ENCODE measurements at places on chromosomes 7 and 10. TPM values are rescaled to one million over a fixed set of nuclear protein-coding genes. Genes with fewer than 3 reads are reported as not detected.

TRIM24 gene
- 24.2 TPM for total RNA-seq

CALHM1 gene
- not detected for total RNA-seq

CYP3A7 gene
- not detected for total RNA-seq

- DNase-seq = no peak
Observed at GRCh38 chr10:6002809-6003510, 25.6 kb upstream of the IL15RA start.

GRCh38 chr10:119658274-119658673, 7.1 kb downstream of the BAG3 start:
- peak; percentile 95 for DNase-seq

LRRN3 gene
- 5.9 TPM for total RNA-seq

GRCh38 chr10:69851306-69851705, 49.6 kb downstream of the COL13A1 start:
- DNase-seq = no peak

DNA sequence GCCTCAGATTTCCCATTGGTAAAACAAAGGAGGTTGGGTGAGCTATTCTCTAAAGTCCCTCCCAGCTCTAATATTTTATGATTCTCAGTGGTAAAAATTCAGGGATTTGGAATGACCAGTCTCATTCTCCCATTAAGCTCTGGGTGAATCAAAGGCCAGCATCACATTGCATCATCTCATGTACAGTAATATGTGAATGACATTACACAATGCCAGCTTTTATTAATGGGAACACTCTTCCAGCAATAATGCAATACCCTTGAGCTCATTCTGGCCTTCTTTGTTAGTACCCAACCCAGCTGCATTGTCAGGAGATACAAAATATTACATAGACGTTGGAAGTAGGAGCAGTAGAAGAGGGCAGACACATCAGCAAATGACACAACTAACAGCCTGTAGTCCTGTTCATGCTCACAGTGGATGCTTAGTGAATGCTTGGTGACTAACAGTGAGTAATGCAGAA, 100.0 kb upstream of the EGR2 start:
- DNase-seq = no peak

GRCh38 chr7:44772867-44773266, 23.6 kb upstream of the PPIA start:
- DNase-seq = no peak

DNA sequence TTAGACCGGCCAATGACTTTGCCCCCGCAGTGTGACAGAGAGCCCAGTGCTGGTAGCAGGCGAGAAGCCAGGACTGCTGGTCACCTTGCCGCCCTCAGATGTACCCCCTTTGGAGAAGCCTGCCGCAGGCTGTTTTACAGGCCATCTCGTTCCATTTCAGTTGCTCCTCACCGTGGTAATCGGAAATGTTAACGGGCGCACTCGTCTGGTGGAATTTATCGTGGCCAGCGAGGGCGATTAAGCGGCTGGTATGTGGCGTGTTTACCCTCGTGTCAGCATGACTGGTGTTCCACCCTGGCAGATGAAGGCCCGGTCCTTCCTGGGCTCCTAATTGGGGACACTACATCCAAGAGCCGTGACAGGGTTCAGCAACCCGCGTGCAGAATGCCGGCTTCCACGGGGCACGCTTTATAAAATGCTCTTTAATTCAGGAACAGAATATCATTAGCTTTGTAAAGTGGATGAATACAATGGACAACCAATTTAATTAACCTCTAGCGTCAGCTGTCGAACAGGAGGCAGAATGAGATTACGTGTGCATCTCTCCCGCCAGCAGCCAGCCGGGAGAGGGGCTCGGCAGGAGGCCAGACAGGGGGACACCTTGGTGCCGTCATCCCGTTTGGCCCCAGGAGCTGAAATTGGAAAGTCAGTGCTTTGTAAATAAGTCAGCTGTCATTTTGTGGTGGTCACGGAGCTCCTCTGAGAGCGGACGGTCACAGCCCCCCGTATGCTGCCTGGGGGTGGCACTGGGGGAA, 108.3 kb downstream of the NKX6-2 start:
- no peak for DNase-seq

GRCh38 chr10:3837647-3838459, 52.8 kb upstream of the KLF6 start:
- no peak for DNase-seq

NME8 gene
- not detected for total RNA-seq

ADIRF gene
- total RNA-seq = 208 TPM

DNA sequence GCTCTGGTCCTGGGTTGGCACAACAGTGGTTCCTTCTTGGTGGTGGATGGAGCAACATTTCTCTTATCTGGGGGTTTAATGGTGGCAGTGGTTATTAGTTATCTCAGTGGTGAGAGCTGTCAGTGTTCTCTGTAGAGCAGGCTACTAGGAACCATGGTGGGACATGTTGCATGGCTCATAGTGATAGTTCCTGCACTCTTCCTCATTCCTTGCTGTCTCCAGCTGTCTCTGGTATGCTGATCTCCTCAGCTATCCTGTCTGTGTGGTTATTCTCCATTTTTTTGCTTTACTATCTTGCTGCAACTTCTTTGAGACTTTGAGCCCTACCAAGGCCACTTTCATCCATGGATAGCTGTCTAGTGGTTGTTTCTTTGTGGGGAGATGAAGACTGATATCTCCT, 44.0 kb downstream of the CCDC7 start:
- no peak for DNase-seq

RRP12 gene
- total RNA-seq = 8.3 TPM

GRCh38 chr10:61974601-61975390, 73.3 kb downstream of the ARID5B start:
- DNase-seq = peak; percentile 25

DNA sequence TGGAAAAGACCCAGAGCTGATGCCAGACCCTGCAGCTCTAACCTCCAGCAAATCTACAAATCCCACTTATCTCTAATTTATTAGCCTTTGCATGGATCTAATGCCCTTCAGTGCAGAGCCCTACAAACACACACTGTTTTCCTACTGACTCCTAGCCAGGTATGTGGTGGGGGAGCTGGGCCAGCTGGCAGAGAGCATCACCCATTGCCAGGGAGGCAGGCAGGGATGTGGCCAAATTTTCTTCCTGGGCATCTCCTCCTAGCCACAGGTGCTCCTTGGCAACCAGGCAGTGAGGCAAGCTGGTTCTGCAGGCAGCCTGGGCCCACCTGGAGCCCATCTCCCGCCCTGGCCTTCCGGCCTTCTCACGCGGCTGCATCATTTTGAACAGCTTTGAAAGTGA, 55.9 kb upstream of the EMX2 start:
- no peak for DNase-seq

GRCh38 chr7:94338921-94339371, 55.7 kb upstream of the COL1A2 start:
- DNase-seq = no peak

DNA sequence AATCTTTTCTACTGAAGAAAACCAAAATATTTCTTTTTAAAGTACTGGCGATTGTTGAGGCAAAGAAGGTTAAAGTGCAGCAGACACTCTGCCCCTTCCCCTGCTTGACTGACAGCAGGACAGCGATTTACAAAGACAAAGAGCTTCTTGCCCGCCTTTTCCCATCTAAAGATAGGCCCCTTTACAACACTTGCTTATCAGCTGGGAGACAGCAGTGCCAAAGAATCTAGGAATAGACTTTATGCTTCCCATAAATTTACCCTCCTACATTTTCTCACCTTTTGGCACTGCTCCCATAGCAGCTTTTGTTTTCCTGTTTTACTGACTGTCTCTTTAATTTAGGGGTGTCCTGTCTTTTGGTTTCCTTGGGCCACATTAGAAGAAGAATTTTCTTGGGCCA, 824.1 kb downstream of the CCSER2 start:
- DNase-seq = no peak

DNA sequence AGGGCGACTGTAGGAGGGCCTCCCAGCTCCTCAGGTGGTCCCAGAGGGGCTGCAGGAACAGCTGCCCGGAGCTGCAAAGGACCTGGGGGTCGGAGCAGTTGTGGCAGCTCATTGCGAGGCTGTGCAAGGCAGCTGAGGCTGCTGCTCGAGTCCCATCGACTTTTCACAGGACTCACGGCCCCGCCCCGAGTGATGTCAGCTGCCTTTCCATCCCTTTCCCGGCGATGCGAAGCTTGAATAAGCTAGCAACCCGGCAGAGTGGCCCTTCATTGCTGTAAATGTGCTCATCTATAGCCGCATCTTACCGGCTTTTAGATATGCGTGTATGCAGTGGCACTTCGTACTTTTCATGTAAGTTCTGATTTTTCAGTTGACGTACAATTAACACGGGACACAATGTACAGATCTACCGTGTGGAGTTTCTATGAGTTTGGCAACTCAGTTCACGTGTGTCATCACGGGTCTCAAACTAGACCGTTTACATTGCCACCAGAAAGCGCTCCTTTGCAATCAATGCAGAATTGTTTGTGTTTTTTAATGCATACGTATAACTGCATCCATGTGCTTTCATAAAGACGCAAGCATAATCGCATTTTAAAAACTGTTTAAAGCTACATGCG, at the start of gene CH25H:
Gene CH25H, minus strand, starts transcription at position 137 of the 620 bp plus-strand sequence. Its CDS starts 25 bp downstream, at position 112.
- peak; percentile 68 for DNase-seq

GRCh38 chr10:71771821-71772617, 1.3 kb downstream of the VSIR start:
- DNase-seq = peak; percentile 70

AOAH gene
- 12.9 TPM for total RNA-seq

Measured in thyroid gland (tissue), 4 donors.